T1000 (cell line): ENCODE measurements at places on chromosomes 6 and 20.
A peak's percentile ranks its signal among the peaks of the same experiment; 100 is the strongest.

DNA sequence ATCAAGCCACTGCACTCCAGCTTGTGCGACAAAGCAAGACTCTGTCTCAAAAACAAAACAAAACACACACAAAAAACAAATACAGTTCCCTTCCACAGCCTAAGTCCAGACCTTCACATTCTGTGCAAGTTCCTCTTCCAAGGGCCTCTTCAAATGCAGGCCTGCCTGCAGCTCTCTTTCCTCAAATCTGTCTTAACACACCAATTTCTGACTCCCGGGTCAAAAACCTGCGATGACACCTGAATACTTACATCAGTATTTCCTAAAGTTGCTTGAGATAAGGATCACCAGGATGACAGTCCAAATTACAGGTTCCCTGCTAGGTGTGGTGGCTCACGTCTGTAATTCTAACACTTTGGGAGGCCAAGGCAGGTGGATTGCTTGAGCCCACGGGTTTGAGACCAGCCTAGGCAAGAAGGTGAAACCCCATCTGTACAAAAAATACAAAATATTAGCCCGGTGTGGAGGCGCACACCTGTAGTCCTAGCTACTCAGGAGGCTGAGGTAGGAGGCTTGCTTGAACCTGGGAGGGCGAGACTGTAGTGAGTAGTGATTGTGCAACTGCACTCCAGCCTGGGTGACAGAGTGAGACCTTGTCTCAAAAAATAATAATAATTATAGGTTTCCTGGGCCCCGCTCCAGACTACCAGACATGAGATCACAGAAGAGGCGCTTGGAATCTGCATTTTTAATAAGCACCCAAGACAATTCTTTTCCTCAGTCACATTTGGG lies 8.8 kb upstream of the PARD6B start:
- no peak for DNase-seq

- DNase-seq: no peak
Observed at GRCh38 chr6:156269751-156270369, 507.3 kb upstream of the ARID1B start.

GRCh38 chr20:61014491-61014890 lies 237.6 kb upstream of the CDH4 start:
- DNase-seq: no peak

GRCh38 chr20:63819224-63819921 lies 11.7 kb downstream of the ZBTB46 start:
- DNase-seq: no peak

- DNase-seq: no peak
Observed at GRCh38 chr20:1304710-1305515, 24.0 kb downstream of the SDCBP2 start.

DNA sequence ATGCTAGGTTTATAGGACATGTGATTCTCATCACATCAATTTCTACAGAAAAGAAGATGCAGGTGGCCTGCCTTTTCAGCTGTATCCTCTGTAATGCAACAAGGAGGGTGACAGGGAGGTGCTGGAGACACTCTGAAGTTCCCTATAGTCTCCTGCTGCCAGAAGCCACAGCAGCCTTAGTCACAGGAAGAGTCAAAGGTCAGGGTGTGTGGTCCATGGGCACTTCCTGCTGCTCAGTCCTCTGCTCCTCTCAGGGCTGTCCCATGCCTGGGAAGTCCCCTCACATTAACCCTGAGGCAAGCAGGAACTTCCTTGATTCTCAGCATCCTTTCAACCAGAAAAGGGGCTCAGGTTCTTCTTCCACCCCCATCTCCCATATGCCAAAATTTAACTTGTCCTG lies 144.8 kb upstream of the FOXA2 start:
- DNase-seq: no peak

GRCh38 chr20:60558486-60558885 lies 600.3 kb downstream of the CDH26 start:
- DNase-seq: no peak

GRCh38 chr20:48220033-48220633 lies 434.9 kb upstream of the SULF2 start:
- no peak for DNase-seq

DNA sequence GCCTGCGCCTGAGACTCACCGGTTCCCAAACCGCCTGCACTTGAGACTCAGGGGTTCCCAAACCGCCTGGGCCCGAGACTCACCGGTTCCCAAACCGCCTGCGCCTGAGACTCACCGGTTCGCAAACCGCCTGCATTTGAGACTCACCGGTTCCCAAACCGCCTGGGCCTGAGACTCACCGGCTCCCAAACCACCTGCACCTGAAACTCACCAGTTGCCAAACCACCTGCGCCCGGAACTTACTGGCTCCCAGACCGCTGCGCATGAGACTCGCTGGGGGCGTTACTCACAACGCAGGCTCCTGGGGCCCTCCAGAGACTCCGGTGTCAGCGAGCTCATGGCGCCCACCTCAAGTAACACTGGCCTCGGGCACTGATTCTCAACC lies 90.2 kb downstream of the DACT2 start:
- no peak for DNase-seq

GRCh38 chr6:53014063-53014462 lies 19.0 kb upstream of the GSTA4 start:
- DNase-seq: no peak

DNA sequence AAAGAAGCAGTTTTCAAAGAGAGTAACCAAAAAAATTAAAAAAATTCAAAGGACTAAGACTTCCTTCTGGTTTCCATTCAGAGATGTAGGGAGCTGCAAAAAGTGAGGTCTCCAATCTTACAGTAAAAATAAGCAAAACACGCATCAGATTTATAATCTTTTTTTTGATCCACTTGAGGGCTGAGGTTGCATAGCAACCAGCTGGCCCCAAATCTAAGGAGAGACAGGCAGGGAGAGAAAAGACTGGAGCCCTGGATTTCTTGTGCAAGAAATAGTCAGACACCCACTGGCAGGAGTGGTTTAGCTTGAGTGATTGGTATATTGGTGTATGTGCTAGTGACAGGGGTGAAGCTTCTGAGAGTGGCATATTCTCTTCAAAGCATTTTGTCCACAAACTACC lies 135.9 kb upstream of the FUT9 start:
- DNase-seq: no peak

- DNase-seq: peak; percentile 22
Observed at GRCh38 chr6:133202610-133203343, 38.4 kb upstream of the EYA4 start.

DNA sequence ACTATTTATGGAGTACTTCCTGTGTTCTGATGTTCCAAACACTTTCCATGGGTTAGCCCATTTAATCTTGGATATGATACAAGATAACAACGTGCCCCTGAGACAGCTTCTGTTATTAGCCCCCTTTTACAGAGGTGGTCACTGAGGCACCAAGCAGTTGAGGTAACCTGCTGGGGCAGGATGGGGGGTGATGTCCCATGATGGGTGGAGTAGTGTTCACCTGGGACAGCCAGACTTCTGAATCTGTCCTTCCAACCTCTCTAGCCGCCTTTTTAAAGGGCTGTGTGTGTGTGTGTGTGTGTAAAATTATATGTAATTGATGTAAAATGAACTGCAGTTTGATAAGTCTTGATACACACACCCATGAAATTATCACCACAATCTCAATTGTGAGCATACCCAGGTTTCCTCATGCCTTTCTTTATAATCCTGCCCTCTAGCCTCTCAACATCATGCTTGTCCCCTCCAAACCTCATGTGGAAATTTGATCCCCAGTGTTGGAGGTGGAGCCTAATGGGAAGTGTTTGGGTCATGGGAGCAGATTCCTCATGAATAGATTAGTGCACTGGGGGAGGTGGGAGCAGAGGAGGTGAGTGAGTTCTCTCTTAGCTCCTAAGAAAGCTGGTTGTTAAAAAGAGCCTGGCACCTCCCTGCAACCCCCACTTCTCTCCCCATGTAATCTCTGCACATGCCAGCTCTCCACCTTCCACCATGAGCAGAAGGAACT lies 39.2 kb downstream of the PLAGL2 start:
- no peak for DNase-seq
